ENCODE measurements at places on chromosomes 5 and 9.
A peak's percentile ranks its signal among the peaks of the same experiment; 100 is the strongest.

DNA sequence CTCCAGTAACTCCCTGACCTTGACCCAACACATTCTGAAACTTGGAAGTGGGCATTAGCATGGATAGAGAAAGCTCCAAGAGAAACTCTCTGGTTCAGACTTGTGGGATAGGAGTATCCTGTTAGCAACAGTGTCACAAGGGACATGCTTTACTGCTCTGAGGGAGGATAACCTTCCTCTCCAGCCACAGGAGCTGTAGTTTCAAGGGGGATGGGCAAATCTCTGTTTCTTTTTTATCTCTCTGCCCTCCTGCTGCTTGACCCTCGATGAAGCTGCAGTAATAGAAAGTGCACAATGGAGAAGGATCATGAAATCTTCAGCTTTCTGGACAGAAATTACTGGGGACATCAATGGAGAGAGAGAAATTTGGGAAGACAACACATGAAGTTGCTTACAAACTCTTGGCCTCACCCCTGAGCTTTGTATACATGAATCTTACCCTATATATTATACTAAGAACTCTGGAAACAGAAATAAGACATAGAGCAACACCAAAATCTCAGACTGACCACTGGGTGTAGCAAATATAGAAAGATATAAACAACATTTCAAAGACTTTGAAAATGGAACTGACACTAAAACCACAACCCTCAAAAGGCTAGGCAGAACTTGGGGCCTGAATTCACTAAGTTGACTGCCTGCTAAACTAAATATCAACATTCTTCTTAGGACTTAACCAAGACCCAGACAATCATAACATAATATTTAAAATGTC lies 471.0 kb upstream of the MEF2C start:
- DNase-seq, result no peak

GRCh38 chr9:97794666-97795065 lies 58.4 kb upstream of the FOXE1 start:
- DNase-seq, result no peak

GRCh38 chr5:96067894-96068614 lies 106.4 kb upstream of the ELL2 start:
- no peak for DNase-seq

GRCh38 chr5:1951165-1951816 lies 68.6 kb upstream of the IRX4 start:
- no peak for DNase-seq

DNA sequence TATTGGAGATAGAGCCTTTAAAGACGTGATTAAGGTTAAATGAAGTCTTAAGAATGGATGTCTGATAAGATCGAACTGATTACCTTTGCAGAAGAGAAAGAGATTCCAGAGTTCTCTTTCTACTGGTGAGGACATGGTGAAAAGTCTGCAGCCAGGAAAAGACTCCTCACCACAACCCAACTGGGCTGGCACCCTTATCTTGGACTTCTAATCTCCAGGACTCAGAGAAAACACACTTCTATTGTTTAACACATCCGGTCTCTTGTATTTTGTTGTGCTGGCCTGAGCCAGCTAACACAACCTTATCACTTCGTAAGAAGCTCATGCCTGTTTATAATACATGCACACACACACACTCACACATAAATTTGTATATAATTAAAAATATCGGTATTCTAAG lies 489.1 kb downstream of the PRDM9 start:
- no peak for DNase-seq

- DNase-seq, result no peak
Measured at GRCh38 chr5:107294211-107294550, 376.6 kb downstream of the EFNA5 start.

DNA sequence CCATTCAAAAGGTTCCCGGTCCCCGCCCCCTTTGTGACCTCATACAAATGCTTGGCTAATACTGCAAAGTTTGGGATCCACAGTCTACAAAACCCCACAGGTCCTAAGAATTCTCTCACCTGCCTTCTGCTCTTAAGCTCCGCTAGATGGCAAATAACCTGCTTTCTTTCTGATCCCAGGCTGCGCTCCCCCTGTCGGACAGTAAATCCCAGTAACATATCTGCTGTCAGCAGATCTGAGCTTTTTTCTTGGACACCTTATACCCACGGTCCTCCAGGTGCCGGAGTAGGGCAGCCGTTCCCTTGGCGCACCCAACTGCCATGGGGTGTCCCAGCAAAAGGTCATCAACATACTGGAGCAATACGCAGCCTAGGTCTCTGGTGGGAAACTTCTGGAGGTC lies 39.0 kb upstream of the PPP1R26 start:
- no peak for DNase-seq

GRCh38 chr5:124581738-124582560 lies 164.5 kb downstream of the ZNF608 start:
- DNase-seq, result no peak

DNA sequence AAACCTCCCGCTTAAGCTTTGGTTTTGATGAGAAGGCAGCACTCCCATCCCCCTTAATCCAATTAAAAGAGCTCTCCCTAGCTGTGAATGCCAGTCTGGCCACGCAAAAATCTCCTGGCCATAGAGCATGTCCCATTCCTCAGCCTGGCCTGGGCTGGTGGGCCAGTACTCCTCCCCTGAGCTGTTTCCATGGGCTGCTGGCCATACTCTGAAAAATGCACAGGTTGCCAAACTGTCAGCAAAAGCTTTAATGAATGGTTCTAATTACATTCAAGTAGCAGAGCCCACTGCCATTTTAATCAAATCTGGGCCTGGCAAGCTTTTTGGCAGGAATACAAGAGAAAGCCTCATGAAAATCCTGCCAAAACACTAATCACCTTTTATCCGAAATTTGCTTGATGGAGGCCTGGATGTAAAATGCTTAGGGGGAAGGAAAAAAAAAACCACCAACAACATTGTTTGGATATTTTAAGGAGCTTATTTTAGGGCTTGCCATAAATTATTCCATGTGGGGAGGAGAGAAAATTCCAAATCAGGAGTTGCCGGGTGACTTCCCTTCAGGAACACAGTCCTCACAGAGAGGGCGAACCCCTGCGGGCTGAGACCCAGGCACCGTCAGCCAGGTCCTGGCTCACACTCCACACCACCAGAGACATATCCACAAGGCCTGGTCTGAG lies 243.3 kb downstream of the SEC61B start:
- DNase-seq, result no peak

- DNase-seq, result peak; percentile 47
Measured at GRCh38 chr9:34047864-34048726, 592 bp downstream of the UBAP2 start.

GRCh38 chr5:132327252-132327955 lies 33.2 kb downstream of the SLC22A4 start:
- no peak for DNase-seq

DNA sequence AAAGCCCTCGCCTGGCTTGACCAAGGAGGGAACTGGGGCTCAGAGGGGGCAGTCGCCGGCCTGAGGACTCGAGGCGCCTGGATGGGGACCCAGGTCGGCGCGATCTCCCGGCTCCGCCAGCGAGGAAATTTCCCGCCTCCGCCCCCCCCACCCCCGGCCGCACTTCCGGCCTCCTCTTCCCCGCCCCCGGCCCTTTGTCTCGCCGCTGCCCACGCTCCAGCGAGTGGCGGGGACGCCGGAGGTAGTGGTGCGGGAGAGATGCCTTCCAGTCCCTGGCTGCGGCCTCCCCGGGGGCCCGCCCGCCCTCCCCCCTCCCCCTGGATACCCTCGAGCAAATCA lies 448 bp upstream of the GPRIN1 start:
- no peak for DNase-seq

GRCh38 chr9:98658951-98659351 lies 49.8 kb downstream of the GABBR2 start:
- DNase-seq, result no peak

GRCh38 chr5:69004676-69005075 lies 89.1 kb upstream of the SLC30A5 start:
- no peak for DNase-seq

DNA sequence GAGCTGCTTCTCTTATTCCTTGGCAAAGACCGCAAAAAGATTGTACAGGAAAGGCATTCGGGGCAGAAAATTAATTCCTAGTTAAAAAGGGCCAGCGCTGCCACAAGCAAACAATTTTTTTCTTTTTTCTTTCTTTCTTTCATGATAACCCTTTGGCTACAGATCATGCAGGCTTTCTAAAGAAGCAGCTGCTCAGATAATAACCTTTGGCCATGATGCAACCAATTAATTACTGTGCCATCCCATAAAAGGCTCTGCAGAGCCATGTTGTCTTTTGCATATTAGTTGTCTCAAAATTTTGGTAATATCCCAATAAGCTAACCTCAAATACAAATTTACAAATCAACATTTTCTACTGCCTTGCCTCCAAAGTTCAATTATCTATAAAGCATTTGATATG lies 758.4 kb upstream of the SEMA6A start:
- no peak for DNase-seq

DNA sequence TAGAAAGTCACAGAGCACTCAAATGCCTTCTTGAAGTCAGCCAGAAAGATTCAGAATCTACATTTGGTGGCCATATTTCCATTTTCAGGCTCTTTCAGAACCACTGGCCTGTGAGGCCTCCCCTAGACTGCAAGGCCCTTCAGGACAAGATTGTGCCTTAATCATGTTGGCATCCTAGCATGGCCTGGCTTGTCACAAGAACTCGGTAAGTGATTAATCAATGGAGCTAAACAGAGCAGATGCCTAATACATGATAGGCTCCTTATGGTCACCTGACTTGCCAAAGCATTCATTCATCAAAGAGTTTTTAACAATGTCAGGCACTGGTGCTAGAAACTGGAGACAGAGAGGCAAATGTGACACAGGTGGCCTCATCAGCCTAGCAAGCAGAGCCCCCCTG lies 70.3 kb downstream of the PGM5 start:
- DNase-seq, result no peak

- DNase-seq, result no peak
Measured at GRCh38 chr9:123445116-123445515, 89.1 kb downstream of the CRB2 start.

DNA sequence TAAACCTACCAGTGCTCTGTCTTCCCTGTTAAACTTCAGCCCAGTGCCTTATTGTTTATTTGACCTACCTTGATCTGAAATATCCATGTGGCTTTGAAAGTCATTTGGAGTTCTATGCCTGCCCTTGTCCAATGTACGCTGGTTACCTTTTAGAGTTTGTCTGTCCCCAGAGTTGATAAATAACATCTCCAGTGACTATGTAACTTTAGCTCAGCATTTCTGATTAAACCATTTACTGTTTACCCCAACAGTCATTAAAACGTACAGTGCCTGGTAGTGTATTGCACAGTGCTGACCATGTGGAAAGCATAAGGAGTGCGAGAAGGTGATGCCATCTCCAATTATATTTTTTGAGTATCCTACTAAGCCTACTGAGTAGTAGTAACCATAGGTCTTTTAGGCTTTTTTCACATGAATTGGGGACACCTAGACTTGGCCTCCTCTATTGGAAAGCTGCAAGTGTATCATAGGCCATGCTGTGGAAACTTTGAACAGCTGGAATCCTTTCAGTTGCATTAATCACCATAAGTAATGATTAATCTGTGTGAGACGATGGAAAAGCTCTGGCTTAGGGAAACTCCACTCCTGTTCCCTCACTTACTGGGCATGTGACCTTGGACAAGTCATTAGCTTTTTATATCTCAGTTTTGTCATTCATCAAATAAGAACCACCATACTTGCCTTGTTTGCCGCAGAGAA lies 93.5 kb downstream of the MAST4 start:
- no peak for DNase-seq

DNA sequence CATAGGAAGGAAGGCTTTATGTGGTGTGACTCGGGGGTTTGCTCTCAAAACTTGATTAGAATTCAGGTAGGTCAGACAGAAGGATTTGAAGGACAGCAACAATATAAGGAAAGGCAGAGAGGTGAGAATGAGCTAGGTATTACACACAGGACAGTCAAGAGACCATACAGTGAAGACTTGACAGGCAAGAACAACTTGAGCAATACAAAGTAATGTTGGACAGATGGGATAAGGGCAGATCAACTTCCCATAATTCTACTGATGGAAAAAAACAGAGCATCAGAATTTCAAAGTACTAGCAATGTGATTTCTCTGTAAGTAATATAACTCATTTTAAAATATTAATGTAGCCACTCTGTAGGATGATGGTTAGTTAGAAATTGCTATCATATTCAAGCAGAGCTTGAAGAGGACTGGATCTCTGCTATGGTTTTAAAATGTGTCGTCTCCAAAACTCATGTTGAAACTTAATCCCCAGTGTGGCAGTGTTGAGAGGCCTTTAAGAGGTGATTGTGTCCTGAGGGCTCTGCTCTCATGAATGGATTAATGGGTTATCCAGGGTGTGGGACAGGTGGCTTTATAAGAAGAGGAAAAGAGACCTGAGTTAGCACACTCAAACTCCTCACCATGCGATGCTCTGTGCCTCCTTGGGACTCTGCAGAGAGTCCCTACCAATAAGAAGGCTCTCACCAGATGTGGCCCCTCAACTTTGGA lies 22.4 kb upstream of the HOMER1 start:
- no peak for DNase-seq

GRCh38 chr9:112180387-112180881 lies 5.3 kb upstream of the SUSD1 start:
- DNase-seq, result no peak

- DNase-seq, result no peak
Measured at GRCh38 chr5:54024466-54024865, 285.9 kb downstream of the ARL15 start.
